ENCODE measurements at places on chromosomes 1 and 21.

- no peak for DNase-seq
Measured at GRCh38 chr1:67345556-67345955, 37.9 kb downstream of the IL12RB2 start.

DNA sequence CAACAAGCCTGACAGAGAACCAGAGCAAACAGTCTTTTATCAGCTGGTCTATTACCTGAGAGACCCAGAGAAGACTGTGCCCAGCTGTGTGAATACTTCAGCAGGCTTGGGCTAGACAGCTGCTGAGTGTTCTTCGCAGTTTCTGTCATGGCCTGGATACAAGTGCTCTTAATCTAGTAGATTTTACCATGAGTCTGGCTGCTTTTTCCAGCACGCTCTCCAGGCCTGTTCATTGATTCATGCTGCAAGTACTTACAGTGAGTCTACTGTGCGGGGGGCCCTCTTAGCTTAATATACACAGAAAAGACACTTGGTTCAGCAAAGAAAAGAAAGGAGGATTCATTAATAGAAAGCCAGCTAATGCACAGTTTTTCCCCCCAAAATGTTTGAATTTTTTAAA, 48.5 kb downstream of the RGS7 start:
- DNase-seq: no peak

- no peak for DNase-seq
Measured at GRCh38 chr1:230263568-230264195, 162.4 kb downstream of the PGBD5 start.

- DNase-seq: no peak
Measured at GRCh38 chr1:196063294-196063693, 544.9 kb downstream of the KCNT2 start.

GRCh38 chr1:18539171-18539570, 58.4 kb downstream of the KLHDC7A start:
- DNase-seq: no peak

- DNase-seq: no peak
Measured at GRCh38 chr21:36044056-36044455, 16.3 kb downstream of the SETD4 start.

DNA sequence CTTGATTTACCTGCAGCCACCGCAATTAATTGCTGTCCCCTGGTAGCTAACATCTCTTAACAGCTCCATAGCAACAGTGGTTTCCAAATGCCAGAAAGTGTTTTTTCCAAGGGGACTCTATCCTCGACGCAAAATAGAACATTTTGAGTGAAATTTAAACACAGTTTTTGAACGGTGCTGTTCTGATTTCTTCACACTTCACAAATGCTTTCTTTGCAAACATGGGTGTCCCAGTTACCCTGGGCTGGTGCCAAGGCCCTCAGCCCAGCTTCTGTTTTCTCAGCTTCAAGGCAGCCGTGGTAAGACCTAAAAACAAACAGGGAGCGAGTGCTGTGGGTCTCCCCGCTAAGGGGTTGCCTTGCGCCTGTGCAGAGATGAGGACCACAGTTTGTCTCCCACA, 147.3 kb upstream of the VAMP3 start:
- no peak for DNase-seq

- DNase-seq: no peak
Measured at GRCh38 chr1:62076286-62076685, 118.4 kb upstream of the L1TD1 start.

DNA sequence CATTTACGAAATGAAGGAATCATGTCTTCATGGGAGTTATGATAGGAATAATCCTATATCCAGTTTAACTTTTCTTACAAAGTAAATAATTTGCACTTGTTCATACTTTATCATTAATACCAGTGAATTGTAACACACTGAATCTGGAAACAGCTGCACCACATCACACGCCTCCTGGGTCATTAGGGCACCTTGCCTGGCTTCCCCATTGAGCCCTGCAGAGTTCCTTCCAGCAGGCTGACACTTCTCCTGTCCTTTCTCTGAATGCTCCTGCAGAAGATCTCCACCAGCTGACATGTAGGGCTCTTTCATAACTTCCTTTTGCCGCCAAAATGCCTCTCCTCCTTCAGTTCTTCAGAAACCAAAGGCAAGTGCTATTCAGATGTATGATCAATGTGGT, 201.1 kb downstream of the DAB1 start:
- DNase-seq: no peak

- DNase-seq: no peak
Measured at GRCh38 chr1:25557543-25557942, 14.1 kb downstream of the LDLRAP1 start.

GRCh38 chr1:232650845-232651244, 20.9 kb upstream of the SIPA1L2 start:
- DNase-seq: no peak

GRCh38 chr1:112172294-112172882, 182.9 kb upstream of the KCND3 start:
- no peak for DNase-seq

DNA sequence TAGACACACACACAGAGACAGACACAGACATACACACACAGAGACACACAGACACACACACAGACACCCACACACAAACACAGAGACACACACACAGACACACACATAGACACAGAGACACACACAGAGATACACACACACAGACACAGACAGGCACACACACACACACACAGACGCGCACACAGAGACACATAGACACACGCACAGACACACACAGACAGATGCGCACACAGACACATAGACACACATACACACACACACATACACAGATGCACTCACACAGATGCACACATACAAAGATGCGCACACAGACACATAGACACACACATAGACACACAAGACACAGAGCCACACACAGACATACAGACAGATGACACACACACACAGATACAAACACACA, 16.0 kb downstream of the KIF21B start:
- DNase-seq: no peak

DNA sequence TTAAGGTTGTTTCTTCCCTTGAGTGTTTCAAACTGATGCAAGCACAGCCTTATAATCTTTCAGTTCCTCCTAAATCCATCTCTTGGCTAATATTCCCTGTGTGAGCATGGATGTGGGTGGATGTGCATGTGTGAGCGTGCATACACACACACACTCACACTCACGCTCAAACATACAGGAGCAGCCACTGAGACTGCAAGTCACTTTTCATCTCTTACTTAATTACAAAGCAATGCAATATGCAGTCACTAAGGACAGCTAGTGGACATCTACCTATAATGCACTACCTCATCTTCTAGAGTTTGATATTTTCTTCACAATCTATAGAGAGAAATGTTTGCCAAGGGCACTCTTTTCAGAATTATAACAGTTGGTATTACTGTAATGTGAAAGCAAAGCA, 1.4 kb downstream of the ESRRG start:
- no peak for DNase-seq

DNA sequence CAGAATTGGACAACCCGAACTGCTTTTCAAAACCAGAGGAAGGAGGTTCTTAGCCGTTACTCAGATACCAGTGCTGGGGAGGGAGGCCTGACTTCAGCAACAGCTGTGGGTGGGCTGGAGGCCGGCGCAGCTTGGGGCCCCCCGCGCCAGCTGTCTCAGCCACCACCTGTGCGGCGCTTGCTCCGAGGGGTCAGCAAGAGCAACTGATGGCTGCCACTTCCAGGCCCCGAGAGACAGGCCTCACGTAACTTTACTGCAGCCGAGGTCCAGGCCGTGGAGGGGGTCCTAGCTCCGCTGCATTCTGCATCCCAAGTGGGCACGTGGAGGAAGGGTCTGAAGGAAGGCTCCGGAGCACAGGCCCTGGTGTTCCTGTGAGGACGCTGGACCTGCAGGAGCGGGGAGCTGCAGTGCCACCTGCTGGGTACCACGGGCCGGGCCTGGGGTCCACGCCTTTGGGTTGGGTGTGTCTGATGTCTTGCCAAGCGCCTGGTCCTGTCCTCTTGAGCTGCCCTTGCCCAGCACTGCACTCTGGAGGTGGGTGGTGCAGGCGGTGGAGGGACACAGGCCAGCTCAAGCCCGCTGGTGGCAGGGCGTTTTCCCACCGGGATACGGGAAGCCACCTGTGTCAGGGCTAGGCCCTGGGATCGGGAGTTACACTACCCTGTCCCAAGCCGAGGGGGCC, 9.8 kb downstream of the THAP3 start:
- DNase-seq: peak; percentile 43

GRCh38 chr1:179807291-179807690, 64.2 kb downstream of the FAM163A start:
- no peak for DNase-seq

- no peak for DNase-seq
Measured at GRCh38 chr1:228961511-228961910, 226.2 kb downstream of the RHOU start.

GRCh38 chr1:51192213-51192843, 43.7 kb upstream of the RNF11 start:
- peak; percentile 54 for DNase-seq

DNA sequence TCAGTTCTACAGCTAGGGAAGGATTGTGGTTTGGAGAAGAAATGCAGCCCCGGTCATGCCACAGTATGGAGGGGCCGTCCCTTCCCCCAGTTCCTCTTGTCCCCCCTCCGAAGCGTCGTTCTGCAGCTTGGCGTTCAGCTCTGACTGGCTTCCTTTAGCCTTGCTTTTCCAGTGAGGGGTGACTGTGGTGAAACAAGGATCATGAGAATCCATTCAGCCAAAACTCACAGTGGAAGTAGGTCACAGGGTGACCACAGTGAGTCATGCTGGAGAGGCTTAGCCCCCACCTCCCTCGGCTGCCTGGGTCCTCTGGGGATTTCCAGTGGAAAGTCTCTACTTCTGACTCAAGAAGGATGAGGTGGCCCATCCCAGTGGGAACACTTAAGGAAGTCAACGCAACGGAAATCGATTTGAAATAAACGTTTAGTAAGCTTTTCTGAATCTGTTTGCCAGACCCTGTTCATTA, 37.3 kb upstream of the COL6A2 start:
- no peak for DNase-seq

DNA sequence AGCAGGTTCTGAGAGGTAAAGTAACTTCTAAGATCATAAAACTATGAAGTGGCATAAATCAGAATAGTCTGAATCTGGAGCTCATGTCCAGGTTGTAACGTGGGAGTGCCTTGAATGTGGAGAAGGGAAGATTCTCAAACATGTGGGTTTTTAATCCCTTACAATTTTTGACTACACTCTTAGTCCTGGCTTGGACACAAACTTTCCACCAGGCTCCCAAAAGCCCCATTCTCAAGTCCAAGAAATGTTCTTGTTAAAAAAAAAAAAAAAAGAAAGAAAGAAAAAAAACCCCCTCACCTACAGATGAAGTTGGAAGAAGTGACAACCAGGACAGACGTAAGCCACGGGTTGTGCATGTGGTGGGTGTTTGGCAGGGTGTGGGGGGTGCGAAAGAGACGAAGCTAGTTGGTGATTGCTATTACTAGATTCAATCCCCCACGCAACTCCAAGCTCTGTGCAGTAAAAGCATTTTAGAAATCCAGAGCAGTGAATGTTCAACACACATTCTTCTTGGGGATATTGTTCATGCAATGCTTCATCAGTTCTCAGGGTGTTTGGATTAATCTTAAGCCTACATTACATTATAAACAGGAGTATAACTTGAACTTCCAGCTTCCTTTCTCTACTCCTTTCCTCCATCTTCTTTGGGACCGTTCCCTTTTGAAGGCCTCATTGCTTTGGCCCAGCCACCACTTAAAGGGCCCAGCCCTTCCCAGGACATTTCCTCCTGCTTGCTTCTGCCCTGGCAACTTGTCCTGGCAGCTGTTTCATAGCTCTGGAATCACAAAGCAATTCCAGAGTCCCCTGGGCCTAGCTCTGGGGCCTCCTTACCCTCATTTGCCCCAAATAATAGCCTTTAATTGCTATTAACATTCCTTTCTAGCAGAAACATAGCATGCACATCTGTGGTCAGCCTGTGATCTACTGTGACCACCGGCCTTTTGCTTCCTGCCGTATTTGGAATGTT, 41.8 kb downstream of the PHC2 start:
- no peak for DNase-seq

- no peak for DNase-seq
Measured at GRCh38 chr1:65959896-65960567, 167.3 kb downstream of the PDE4B start.

DNA sequence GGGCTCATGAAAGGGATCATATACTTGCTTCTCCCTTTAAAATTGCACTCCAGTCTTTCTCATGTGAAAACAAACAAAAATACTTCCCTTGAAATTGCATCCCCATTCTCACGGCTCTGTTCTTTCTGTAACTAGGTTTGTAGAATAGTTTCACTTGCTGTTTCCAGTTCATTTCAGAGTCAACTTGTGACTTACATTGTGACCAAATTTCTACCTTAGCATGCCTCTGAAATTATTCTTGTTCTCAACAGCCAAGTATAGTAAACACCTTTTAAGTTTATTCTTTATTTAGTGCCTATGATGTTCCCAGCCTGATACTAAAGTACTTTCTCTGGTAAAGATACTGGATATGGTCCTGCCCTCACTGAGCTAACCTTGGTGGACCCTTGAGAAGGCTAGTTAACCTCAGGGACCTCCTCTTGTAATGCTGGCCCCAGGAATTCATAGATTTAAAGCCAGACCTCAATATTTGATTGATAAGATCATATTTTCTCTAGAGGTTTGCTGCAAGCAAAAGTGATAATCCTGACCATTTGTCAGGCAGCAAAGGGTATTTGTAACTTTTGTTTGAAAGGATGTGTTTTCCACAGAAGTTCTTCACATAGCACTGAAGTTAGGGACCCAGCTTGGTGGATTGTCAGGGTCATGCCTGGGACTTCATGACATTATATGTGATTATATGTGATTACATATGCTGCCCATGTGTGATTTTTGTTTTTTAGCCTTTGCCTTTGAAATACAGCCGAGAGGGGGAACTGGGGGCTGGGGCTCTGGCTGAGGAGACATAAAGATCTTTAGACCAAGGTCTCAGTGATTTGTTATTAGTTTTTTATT, 29.6 kb downstream of the VANGL2 start:
- no peak for DNase-seq

- DNase-seq: no peak
Measured at GRCh38 chr1:145804235-145805045, 19.5 kb downstream of the RNF115 start.

DNA sequence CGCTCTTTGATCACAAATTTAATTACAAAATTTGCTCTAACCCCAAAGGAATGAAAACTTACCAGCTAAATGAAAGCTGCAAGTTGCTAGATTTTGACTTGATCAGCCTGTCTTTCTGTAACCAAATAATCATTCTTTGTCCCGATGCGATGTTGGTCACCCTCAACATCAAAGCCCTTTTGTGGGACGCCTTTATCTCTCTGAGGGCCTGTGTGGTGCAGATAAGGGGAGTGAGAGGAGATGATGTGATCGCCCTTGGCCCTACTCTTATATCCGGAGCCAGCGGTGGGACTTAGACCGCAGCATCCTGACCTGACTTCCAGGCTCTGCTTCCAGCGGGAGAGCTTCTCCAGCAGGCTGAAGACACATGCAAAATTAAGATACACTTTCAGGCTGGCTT, 19.3 kb upstream of the UMODL1 start:
- no peak for DNase-seq

GRCh38 chr1:101293461-101294051, 56.7 kb downstream of the S1PR1 start:
- DNase-seq: peak; percentile 37

All from activated CD4-positive, alpha-beta T cell treated with anti-CD3 and anti-CD28 coated beads, Interleukin-2, amount 50 U/mL, for 1 hour (primary cell).